ENCODE measurements at places on chromosomes 2 and 18.

GRCh38 chr18:42011053-42011452 lies 56.0 kb downstream of the PIK3C3 start:
- no peak for DNase-seq

- DNase-seq: no peak
These were observed 82.8 kb downstream of the SLC25A12 start for GRCh38 chr2:171811245-171811628.

- DNase-seq: no peak
These were observed 474.0 kb downstream of the SOCS6 start for GRCh38 chr18:70762812-70763211.

GRCh38 chr18:55166260-55166598 lies 207.0 kb upstream of the CCDC68 start:
- DNase-seq: no peak
